CD4-positive, alpha-beta T cell treated with Interleukin-10 for 1 hour (primary cell): ENCODE measurements at places on chromosomes 7 and 10.

DNA sequence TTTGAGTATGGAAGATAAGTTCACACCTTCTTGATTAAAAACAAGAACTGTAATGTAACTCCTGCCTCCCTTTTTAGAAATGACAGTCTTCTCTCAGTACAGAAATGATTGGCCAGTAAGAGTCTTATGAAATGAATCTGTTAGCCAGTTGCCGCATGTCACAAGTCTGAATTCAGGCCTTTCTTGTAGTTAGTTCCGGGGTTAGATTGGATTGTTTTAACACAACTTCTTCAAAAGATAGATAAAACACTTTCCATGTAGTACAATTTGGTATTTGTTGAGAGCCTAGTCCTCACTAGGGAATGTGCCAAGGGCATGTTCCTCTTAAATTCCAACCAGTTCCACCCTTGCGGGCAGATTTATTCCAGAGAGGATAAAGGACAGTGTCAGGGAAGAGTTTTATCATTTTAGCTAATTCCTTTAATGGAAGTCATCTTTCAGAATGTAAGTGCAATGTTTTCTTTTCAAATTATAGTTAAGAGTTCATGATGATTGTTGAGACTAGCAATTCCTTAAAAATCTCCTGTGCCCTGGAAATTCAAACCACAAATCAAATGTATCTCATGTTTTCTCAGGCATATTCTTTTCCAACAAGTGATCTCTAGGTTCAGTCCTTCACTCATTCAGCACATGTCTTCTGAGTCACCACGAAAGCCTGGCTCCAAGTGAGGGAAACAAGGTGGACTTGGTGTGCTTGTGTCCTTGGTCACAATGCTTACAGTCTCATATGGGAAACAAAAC, 4.1 kb downstream of the FHIP2A start:
- peak; percentile 17 for DNase-seq

DNA sequence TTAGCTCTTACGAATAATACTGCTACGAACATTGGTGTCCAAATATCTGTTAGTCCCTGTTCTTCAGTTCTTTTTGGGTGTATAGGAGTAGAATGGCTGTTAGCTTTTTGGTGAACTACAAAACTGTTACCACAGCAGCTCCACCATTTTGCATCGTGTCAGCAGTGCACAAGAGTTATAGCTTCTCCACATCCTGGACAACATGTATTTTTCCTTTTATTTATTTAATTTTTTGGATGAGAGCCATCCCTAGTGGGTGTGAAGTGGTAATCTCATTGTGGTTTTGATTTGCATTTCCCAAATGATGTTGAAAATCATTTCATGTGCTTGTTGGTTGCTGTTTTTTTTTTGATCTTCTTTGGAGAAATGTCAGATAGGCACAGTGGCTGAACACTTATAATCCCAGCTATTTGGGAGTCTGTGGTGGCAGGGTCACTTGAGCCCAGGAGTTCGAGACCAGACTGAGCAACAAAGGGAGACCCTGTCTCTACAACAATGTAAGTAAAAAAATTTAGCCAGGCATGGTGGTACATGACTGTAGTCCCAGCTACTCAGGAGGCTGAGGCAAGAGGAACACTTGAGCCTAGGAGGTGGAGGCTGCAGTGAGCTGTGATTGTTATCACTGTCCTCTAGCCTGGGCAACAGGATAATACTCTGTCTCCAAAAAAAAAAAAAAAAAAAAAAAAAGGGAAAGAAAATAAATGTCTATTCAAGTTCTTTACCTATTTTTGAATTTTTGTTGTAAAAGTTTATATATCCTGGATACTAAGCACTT, 31.7 kb downstream of the TRIM24 start:
- DNase-seq, result no peak

DNA sequence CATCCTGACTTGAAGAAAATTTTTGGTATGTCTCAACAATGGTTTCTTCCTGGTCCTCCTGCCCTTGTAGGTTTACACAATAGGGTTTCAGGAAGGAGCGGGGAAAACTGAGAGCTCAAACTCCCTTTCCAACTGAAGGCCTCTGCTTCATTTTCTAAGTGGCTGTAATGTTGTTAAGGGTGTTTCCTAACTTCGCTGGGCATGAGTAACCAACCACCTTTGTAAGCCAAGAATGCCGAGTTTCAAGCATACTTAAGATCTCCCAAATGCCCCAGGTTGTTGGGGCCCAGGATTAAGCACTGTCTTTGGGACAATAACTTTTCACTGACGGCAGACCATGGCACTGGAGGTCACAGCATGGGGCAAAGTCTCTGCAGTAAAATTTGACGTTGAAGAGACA, 33.6 kb upstream of the DRGX start:
- DNase-seq, result no peak

DNA sequence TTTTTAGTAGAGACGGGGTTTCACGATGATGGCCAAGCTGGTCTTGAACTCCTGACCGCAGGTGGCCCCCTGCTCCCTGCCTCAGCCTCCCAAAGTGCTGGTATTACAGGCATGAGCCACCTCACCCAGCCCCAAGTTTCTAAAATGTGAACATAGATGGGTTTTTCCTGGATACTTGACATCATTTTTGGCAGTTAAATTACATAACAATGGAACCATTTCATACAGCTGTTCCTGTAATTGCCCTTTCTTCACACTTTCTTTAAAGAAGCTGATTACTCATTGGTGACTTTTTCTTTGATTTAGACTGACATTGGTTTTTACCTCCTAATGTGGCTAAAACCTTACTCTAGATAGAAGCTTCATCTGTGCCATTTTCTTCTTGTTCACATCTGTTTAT, 5.9 kb downstream of the ZKSCAN1 start:
- DNase-seq, result no peak

DNA sequence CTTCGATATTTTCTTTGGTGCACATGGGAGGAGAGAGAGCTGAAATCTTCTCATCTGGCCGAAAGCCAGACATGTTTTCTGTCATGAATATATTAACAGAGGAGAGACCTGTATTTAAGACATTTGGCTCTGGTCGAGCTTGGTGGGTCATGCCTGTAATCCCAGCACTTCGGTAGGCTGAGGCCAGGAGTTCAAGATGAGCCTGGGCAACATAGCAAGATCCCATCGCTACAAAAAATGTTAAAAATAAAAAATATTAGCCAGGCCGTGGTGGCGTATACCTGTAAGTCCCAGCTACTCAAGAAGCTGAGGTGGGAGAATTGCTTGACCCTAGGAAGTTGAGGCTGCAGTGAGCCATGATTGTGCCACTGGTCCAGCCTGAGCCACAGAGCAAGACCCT, 21.9 kb upstream of the GATA3 start:
- DNase-seq, result no peak

DNA sequence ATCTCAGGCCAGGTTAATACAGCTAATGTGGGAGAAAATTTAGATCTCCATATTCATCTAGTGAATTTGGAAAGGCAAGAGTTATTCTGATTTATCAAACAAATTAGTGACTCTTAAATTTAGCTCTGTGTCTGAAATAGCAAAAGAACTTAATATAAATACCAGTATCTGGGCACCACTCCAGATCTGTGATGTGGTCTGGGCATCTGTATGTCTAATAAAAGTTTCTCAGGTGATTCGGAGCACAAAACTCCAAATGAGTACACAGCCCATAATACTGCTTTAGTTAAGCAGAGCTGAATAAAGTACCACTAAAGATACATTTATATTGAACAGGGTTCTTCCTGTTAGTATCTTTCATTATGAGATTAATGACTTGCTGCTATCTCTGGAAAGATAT, 261.4 kb downstream of the BAMBI start:
- no peak for DNase-seq

DNA sequence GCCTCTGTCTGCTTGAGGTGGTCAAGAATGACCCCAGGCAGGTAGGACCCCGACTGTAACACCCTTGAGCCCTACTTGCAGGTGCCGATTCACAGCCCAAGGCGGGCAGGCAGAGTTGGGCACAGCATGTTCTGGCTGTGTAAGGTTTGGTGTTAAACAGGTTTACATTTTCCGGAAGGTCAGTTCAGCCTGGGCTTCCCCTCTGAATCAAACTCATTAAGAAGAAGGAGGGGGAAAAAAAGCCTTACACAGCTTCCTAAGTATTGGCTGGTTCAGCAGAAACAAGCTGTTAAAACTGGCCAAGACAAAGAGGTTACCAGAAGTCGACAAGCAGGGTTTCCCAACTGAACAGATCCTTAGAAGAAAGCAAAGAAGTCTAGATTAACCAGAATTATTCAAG, 132.7 kb downstream of the PRPF18 start:
- no peak for DNase-seq

GRCh38 chr10:30749385-30749784, 119.8 kb upstream of the LYZL2 start:
- DNase-seq, result no peak
